CD4-positive, alpha-beta T cell treated with Interleukin-1 beta for 1 hour (primary cell): ENCODE measurements at places on chromosomes 1 and 21.

DNA sequence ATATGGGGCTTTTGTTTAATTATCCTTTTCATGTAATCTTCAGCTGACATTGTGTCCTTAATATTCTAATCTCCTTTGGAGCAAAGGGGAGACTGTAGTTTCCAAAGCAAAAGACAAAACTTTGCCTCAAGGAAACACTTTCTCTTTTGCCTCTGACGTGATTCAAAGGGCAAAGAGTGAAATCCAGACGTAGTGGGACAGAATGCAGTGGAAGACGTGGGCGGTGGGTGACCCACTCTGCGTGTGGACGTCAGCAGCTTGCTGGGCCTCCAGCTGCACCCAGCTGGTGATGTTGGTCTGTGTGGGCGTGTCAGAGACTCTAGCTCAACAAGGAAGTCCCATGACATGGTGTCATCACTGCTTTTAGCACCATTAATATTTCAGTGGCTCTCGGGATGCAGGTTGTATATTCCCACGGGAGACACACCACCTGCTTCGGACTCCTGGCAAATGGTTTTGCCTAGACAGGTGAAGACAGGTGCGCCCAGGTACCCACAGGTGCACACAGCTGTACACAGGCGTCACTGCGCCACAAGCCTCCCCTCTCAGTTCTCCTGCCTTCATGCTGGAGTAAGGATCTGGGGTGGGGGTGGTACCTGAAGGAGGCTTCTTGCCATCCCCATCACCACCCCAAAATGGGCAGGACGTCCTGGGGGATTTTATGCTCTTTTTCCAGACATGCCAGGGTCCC, 292.1 kb upstream of the VAMP3 start:
- DNase-seq, result no peak

- no peak for DNase-seq
Observed at GRCh38 chr1:209416716-209417115, 166.8 kb upstream of the CAMK1G start.

GRCh38 chr1:15261155-15262002, 14.4 kb downstream of the FHAD1 start:
- peak; percentile 78 for DNase-seq

DNA sequence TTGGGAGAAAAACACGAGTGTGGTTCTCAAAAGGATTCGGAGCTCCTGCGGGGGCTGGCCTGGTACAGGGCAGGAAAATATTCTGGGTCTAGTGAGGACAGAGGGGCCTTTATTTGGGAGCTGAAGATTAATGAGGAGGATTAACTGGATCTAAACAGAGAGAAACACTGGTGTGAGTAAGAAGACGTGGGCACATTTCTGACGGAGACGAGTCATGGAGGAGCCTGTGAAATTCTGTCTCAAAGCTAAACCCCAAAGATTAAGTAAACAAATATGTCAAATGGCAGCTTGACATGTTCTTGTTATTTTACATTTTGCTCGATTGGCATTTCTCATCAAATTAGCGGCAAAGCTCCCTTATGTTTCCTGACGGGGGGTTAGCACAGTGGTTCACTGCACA, 12.8 kb downstream of the PROK1 start:
- DNase-seq, result no peak

- DNase-seq, result no peak
Observed at GRCh38 chr1:61620536-61620935, 104.4 kb downstream of the TM2D1 start.

GRCh38 chr1:235635938-235636662, 13.5 kb downstream of the GNG4 start:
- DNase-seq, result no peak

DNA sequence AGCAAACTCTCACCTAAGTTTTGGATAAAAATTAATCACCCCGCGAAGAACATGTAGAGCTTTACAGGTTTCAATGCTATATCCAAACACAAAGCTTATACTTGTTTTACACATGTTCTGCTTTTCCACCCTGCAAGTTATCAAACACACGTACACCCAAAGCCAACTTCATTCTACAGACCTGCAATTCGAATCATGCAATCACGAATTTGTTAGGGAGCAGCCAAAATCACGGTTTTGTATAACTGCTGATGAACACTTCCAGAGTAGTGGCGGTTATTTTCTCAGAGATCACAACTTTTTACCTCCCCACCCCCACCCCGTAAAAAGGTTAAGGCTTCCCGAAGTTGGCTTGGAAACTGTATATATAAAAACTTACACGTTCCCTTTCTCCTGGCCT, 1.4 kb downstream of the HMGN1 start:
- no peak for DNase-seq

- DNase-seq, result no peak
Observed at GRCh38 chr1:205472737-205473441, 17.0 kb upstream of the BLACAT1 start.

- DNase-seq, result peak; percentile 43
Observed at GRCh38 chr1:226457307-226457712, 49.4 kb upstream of the PARP1 start.

DNA sequence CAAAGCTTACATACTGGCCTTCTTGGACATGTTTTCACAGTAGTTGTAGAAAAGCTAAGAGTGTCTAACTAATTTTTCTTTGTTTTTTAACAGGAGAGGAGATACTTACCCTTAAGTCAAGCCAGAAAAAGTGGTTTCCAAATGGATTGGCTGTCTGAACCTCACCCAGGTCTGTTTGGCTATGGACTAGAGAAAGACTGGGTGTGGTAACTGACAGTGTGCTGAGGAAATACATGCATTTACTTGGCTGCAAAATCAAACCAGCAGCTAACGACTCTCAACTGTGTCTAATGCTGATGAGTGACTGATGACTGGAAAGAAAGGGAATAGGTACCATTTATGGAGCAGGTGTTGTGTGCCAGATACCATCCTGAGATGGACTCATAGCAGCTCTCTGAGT, 91.1 kb downstream of the MTR start:
- DNase-seq, result no peak

GRCh38 chr1:32962248-32962896, 2.2 kb downstream of the RNF19B start:
- peak; percentile 49 for DNase-seq

- no peak for DNase-seq
Observed at GRCh38 chr21:37453350-37453749, 86.8 kb downstream of the DYRK1A start.

GRCh38 chr1:11781297-11781696, 19.3 kb downstream of the C1orf167 start:
- DNase-seq, result no peak

DNA sequence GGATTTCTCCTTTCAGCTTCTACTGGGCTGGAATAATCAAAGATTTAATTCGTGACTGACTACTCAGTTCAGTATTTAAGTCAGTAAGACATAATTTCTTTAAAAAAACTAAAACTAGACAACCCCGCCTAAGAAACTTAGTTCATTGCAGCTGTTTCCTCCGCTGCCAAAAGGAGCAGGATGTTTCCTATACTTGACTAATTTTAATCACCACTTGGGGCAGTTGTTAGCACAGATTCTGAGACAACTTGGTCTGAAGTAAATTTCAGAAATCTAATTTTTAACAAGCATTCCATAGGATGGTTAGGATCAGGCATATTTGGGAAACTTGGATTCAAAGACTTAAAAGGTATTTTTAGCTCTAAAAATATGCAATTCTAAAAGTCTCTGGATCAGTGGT, 34.0 kb downstream of the EPRS1 start:
- DNase-seq, result no peak

DNA sequence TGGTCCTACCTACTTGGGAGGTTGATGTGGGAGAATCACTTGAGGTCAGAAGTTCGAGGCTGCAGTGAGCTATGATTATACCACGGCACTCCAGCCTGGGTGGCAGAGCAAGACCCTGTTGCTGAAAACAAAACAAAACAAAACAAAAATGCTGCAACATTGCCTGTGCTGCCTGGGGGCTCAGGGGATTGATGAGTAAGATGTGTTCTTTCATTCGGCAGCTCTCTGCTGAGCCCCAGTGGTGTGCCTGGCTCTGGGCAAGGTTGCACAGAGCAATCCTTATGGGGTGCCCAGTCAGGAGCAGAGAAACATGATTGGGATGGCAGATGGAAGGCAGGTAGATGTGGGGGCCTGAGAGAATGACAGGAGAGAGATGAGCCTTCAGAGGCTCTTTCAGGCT, 28.6 kb upstream of the KDM4A start:
- no peak for DNase-seq

DNA sequence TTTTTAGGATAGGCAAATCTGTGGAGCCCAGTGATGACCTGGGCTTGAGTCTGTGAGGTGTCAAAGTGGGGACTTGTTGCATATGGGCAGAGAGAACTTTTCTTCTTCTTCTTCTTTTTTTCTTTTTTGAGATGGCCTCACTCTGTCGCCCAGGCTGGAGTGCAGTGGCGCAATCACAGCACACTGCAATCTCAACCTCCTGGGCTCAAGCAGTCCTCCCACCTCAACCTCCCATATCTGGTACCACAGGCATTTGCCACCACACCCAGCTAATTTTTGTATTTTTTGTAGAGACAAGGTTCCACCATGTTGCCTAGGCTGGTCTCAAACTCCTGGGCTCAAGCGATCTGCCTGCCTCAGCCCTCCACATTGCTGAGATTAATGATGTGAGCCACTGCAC, 80.3 kb downstream of the RD3 start:
- DNase-seq, result no peak

GRCh38 chr1:226397011-226397926, 10.6 kb downstream of the PARP1 start:
- no peak for DNase-seq

DNA sequence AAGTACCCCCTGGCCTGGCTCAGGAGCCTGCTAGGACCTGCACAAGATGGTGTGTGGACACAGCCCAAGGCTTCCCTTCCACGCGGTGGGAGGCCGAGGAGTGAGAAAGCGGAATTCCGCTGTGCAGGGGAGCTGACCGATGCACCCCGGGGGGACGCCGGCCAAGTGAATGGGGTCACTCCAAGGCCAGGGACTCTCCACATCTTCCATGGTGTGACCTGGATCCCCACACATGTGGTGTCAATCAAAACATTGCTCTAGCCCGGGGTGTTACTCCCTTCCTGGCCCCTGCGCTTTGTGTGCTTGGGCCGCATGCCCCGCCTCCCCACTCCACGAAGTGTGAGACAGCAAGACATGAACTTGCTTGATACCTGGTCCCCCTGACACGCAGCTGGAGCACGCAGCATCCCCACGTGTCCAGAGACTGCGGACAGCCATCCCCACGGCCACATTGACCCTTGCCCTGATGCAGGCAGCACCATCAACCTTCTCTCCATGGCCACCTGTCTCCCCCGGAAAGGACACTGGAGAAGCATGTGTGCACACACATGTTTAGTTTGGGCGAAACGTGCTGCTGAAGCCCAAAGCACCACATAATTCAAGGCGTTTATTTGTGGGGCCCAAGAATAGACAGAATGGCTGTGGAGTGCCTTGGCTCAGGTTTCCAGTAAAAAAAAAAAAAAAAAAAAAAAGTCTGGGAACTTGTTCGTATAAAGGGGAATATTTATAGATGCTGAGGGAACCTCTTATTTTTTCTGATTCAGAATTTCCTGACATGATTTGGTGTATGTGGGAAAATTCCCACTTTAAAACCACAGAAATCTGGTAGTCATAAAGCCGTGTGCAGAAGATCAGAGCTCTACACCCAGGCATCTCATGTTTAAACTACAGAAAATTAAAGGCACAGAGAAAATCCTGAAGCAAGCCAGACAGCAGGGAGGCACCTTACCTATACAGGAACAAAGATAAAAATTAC, 171.7 kb downstream of the HUNK start:
- DNase-seq, result no peak

DNA sequence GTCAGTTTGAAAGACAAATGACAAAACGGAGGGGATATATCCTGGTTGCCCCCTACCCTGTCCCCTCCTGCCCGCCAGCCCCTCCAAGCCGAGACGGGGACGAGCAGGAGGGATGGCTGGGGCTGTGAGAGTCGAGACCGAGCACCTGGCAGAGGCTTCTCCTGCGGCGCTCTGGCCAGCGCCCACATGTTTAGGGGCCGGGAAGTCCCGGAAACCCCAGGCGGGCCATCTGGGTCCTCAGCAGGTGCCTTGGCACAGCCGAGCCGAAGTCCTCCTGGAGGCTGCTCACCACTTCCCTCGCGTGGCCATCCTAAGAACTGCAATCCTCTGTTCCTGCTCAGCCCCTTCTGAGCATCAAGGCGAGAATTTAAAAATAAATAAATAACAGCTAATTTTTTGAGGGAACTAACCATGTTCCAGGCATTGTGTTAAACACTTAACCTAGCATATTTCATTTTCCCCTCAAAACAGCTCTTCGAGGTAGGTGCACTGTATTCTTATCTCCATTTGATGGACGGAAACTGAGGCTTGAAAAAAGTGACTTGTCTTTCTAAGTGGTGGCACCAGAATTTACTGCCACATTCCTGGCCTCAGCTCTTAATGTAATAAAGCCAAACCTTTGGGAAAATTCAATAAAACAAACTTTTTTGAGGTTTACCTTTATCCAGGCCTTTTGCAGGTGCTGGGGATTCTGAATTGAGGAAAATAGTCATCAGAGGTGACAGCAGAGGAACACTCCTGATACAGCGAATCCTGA, 3.5 kb upstream of the RIMS3 start:
- DNase-seq, result peak; percentile 85

GRCh38 chr1:18410407-18410806, 70.3 kb upstream of the KLHDC7A start:
- DNase-seq, result no peak

GRCh38 chr1:62314454-62315350, 4.5 kb downstream of the KANK4 start:
- no peak for DNase-seq

DNA sequence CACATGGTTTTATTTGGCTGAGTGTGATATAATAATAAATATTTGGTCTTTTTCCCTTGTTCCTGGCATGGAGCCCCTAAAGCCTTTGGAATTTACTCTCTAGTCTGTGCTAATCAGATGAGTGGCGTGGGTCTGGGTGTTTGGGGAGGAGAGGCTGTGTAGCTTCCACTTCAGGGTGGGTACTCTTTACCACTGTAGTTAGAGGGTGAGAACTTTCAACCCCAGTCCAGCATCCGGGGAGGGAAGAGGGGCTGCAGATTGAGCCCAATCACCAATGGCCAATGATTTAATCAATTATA, 20.0 kb downstream of the USP25 start:
- no peak for DNase-seq

DNA sequence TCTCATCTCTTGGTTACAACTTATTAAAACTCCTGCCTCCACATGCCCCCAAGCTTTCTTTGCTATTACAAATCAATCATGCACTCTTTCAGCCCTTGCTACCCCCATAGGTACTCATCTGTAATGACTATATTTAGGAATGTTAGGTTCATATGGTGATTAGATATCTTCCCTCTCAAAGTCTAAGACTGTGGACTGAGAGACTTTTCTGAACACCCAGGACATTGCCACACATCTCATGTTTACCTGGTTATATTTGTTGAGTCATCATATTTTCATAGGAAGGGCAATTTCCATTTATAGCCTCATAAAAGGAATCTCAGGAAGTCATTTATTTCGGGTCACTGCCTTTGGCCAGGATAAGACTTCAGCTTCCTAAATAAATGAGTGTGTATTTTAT, 81.5 kb upstream of the LPGAT1 start:
- no peak for DNase-seq

DNA sequence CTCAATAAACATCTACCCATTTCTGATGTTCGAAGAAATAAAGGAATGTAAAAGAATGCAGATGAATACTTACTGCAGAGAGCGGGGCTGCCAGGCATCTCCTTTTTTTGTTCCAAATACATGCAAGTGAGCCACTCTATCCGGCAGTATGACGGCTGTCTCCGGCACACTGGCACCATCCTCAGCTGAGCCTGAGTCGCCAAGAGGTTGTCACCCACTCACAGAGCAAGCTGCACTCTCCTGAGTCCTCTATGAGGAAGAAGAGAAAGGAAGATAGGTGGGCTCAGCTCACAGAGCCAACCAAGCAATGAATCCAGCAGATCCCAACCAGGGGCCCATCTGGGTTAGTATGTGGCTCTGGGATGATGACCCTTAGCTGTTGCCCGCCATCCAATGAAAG, 65.3 kb downstream of the CD46 start:
- no peak for DNase-seq
